ENCODE measurements at places on chromosomes 3 and 15.
A peak's percentile ranks its signal among the peaks of the same experiment; 100 is the strongest.

DNA sequence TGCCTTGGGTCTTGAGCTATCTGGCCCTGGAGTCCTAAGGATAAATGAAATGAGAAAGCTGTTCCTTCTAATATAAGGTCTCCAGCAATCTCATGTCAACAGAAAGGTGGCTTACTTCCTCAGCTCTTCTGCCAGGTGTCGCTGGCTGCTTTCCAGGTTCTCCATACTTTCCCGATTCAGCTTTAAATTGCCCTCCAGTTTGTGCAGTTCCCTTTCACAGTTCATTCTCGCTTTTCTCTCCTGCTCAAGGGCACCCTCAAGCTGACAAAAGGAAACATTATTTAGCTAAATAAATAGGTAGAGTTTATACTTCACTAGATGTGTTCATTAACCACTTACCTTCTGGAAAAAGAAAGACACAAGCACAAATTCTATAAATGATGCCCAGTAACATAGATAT, 73.0 kb downstream of the MYH15 start:
- DNase-seq, result no peak

DNA sequence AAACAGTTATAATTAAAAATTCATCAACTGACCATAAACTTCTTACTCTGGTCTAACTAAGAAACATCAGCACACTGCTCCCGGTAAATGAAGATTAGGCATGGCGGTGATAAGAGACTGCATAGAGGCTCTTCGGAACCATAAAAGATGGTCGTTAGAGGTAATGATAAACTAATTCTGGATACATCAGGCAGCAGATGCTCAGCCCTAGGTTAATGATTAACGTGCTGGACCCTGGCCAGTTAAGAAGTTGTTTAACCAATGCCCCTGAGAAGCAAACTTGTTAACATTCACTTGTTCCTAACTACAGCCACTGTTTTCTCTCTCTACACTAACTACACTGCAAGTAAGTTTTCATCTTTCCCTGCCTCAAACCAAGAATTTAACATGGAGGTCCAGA, 111.5 kb downstream of the PDZRN3 start:
- no peak for DNase-seq

DNA sequence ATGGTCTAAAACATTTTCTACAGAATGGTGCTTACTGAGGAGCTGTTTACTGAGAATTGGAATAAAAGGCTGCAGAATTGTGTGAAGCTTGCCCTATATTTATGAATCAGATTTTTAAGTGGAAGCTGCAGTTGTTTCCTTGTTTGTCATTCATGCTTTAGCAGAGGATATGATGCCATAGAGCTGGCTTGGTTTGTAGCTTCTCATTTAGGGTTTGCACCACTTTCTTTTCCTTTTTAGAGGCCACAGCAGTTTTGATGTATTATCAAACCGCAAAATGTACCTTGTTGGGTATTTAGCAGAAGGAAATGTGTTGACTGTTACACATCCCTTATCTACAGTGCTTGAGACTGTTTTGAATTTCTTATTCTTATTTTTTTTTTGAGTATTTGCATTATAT, 66.2 kb downstream of the RASA2 start:
- DNase-seq, result no peak

GRCh38 chr3:70606018-70606417, 293.6 kb upstream of the MDFIC2 start:
- no peak for DNase-seq

DNA sequence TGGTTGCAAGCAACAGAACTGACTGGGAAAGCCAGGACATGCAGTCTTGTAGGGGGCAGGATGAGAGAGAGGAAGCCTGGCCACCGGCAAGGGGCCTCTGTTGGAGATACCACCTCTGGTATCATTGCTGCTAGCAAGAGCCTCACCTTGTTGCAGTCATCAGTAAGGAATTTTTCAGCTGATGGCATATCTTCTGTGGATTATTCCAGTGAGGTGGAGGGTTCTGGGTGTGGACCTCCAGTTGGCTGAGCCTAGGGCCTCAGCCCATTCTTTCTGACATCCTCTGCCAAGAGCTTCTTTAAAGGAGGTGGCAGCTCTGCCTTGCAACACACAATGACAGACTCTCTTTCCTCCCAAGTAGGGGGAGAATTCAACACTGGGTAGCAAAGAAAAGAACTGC, 128.9 kb downstream of the AQP9 start:
- DNase-seq, result no peak

- no peak for DNase-seq
Observed at GRCh38 chr3:152839511-152839910, 4.6 kb downstream of the P2RY1 start.

DNA sequence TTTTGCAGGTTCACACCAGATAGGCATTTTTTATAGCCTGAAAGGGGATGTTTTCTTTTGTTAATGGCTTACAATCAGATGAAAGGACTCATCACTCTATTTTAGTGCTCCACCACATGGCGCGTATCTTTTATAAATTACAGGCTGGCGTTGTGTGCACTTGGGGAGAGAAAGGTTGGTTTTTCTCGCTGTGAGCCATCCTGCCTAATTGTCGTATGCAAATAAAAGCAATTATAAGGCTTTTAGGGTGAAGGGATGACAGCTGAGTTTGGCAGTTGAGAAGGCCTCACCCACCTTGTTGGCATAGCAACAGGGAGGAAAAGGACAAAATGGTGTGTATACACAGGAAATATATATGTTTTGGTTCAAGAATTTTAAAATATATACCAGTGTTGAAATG, 268.0 kb downstream of the NR2F2 start:
- no peak for DNase-seq

DNA sequence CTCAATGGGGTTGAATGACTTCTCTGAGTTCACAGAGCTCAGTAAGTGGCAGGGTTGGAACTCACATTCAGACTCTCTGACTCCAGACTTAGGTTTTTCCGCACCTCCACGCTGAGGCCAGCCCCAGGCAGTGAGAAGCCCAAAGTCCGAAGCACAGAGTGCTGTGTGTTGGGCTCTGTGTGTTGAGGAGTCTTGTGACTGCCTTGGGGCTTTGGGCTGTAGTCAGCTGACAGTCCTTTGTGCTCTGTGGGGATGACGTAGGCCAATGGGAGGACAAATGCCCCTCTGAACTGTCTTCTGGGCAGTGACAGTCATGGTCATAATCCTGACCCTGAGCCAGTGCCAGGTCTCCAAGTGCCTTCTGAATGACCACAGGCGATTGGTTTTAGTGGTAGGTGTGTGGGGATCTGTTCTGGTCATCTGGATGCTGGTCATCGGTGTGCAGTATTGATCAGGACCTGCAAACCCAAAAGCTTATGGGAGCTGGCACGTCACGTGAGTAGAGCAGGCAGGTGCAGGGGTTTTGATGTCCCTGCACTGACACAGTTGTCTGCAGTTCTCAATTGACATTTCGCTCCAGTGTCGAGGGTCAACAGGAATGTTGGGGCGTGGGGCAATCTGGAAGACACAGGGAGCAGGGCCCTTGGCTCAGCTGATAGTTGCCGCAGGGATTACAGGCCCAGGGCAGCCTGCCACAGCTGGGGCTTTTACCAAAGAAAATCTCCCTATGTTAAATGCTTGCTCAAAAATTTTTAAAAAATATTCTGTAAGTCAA, 45.3 kb downstream of the CAPN3 start:
- no peak for DNase-seq

DNA sequence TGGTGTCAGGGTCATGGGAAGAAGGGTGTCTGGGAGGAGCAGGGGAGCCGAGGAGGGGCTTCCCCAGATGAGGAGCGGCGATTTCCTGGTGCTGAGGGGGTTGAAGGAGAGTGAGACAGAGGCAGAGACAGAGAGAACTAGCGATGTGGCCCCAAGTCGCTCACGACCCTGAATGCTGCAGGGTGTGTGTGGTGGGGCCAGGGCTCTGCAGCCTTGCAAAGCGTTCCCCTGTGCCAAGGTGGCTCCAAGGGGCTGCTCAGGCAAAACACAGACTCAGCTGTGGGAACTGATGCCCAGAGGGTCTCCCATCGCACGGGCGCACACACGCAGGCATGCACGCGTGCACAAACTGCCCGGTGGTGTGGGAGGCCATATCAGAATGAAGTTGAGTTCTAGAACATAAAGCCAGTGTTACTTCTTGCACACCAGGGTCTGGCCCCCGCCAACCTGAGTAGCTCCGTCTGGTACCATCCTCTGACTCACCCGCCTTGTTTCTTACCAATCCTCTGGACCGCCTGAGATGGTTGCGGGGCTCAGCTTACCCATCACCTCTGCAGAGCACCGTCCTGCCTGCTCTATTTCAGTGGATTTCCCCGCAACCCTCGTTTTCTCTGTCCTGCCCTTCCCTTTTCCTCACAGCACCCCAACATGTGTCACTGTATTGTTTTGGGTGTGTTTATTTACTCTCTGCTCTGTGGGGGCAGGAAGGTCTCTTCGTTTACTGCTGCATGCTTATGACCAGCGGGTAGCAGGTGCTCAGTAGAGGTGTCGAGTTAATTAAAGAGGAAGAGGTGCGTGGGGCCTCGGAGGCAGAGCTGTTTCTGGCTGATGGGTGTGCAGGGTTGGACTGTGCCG, 4.5 kb downstream of the MELTF start:
- DNase-seq, result no peak

DNA sequence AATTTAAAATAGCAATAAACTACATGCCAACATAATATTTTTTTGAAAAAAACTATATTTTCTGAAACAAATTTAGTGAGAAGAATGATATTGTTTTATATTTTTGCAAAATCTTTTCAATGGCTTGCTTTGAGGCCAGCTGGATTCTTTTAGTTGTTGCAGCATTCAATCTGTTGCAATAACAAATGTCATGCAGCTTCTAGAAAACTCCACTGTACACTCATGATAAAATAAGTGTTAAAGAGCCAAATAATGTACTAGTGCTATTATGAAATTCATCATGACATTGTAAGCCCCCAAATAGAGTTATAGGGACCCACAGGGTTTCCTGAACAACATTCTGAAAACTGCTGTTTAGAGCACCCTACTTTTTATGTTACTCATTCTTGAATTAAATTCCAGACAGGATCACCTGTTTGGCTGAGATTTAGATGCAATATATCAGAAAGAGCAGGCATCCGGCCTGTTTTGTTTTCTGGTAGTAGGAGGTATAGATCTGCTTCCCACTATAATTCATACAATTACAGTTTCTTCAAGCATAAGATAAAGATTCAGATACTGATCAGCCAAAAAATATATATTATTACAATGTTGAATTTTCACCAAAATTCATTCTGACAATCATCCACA, 703.0 kb upstream of the ZNF385D start:
- DNase-seq, result no peak

DNA sequence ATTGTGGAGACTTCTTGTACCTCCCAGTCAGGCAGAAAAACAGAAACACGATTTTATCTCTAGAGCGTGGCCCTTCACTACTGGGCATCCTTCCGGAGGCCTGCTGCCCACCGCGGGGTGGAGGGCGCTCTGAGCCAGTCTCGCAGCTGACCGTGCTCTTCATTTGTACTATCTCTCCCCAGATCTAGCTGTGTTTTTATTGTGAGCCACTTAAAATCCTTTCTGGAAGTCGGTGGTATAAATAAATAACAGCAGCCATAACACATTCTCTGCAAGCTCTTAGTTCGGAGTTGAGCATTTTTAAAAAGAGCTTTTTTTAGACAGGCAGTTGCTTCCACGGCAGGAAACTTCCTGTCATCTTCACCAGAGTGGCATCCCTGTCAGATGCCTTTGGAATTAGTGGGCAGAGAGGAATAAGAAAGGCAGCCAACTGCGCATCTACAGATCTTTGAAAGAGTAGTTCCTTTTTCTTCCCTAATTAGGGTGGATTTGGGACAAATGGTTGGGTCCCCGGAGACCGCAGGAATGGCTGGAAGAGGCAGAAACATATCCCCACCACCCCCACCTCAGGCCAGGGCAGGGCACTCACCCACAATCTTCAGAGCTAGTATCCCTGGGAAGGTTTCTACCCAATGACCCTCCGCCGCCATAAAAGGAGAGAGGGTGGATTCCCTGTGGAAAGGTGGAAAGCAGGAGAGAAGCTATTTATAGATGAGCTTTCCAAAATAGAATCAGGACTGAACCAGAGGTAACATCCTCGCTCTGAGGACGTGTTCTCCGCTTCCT, 91.1 kb downstream of the TOP2B start:
- peak; percentile 69 for DNase-seq

DNA sequence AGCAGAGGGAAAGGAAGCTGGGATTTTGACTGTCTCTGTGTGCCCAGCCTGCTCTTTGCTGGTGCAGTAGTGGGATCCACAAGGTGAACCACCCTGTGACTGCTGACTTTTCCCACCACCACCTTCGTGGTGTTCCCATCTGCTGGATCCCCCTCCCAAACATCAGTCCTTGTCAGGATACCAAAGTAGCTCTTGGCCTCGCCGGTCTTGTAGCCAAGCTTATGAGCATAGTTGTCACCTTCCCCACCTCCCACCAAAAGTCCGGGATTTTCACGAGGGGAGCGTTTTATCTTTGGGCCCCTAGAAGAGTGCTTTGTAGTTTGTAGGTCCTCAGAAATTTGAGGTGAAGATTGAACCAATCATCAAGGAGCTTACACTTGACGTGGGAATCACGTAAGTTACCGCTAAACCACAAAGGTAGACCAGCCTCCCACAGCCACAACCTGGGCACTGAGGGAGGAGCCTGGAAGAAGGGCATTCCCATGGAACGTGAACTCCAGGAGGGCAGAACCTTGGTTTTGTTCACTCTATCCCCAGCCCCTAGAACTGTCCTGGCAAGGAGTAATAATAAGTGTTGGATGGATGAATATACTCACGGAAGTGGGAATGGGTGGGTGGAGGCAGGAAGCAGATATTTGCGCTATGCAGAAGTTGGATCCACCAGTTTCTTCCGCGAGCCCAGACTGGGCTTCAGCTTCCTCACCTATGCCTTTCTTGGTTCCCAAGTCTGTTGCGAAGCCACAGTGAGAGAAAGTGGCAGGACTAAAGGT, 814 bp upstream of the TEX264 start:
- no peak for DNase-seq

DNA sequence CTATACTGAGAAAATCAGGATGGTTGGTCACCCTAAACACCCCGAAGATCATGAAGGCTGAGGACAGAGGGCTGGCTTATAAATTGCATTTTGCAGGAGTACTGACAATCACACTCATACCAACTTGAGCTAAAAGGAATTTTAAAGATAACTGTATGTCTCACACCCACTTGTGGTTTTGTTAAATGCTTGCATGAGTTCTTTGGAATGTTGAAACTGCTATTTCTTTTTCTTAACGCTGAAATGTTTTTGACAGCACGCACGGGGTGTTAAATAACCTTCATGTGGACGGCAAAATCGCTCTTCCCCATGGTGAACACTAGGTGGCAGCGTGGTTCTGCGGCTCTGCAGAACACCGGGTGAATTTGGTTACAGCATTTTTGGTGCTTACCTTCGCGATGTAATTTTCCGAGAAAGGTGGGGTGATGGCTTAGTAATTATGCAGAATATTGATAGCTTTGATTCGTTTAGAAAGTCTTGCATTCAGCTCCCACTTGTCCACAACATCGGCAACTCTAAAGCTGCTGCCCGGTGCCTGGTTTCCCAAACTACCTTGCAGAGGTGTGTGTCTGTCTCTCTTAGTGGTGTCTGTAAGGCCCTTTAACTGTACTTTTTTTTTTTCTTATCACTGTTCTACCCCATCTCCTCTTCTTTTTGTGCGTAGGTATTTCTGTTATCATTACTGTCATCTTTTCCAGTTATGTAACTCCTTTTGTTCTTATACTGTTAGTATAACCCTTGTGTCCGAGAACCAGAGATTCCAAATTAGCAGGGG, 51.7 kb downstream of the ARNT2 start:
- peak; percentile 96 for DNase-seq
